ENCODE measurements at places on chromosomes 13 and 19.

GRCh38 chr13:44196196-44196751 is 177.3 kb upstream of the SERP2 start:
- no peak for DNase-seq

DNA sequence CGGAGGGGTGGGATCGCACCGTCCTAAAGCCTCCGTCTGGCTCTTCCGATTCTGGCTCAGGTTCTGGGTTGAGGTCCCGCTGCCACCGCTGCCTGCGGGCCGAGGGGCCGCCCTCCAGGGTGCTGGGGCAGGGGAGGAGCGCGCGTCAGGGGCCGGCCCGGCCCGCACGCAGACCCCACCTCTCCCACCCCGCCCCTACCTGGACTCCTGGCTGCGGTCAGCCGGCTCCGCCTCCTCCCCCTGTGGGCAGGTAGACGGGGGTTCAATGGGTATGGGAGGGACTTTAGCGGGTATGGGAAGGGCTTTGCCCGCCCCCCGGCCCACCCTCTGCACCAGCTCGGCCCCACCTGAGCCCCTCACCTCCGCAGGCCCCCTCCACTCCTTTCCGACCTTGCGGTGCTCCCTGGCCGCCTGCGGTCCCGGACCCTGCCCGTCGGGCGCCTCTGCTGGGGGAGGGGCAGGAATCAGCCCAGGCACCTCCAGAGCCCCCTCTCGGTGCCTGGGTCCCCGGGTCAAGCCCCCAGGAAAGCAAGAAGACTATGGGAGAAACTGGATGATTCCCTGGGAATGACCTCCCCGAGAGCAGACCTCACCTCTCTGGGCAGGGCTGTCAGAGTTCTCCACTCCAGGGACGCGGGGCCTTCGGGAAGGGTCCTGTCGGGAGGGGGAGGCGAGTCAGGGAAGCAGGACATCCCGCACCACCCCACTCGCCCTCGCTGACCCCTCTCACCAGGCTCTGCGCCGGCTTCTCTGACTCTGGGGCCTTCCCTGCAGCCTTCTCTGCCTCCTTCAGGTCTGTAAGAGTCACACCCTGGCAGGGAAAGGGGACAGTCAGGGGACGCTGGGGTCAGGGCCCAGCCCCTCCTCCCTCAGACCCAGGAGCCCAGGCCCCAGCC is 17.0 kb downstream of the EPS8L1 start:
- no peak for DNase-seq

DNA sequence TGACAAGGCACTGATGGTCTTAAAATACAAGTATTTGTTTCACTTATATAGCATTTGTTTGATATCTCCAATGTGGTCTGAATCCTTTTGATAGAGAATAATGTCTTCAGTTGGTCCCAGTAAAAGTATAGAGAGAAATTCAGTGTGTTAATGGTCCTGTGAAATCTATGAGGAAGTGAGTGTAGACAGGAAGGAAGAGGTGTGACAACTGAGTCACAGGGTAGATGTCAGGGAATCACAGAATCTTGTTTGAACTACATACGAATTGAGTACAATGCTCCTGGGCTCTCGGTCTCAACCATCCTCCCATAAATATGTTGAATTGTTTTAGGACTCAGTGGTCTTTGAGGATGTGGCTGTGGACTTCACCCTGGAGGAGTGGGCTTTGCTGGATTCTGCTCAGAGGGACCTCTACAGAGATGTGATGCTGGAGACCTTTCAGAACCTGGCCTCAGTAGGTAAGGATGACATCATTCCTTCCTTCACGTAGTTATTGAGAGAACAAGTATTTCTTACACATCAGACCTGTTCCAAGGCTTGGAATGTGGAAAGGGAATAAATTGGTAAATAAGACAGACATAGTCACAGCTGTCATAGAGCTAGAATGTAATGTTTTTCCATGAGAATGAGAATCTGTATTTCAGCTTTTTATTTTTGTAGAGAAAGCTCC is 9.1 kb downstream of the ZNF555 start:
- DNase-seq: no peak

DNA sequence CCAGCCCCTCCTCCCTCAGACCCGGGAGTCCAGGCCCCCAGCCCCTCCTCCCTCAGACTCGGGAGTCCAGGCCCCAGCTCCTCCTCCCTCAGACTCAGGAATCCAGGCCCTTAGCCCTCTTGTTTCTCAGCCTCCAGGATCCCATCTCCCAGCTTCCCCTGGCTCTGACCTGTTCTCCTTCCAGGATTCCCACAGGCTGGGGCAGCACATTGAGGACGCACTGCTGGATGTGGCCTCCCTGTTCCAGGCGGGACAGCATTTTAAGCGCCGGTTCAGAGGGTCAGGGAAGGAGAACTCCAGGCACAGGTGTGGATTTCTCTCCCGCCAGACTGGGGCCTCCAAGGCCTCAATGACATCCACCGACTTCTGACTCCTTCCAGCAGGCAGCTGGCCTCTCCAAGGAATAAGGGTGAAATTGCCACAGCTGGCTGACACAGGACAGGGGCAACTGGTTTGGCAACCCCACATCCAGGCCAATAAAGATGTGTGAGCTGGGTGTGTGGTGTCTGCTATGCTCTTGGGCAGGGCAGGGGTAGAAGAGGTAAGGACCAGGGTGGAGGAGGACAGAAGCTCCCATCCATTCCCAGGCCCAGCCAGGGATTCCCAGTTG is 22.4 kb downstream of the CPT1C start:
- no peak for DNase-seq

DNA sequence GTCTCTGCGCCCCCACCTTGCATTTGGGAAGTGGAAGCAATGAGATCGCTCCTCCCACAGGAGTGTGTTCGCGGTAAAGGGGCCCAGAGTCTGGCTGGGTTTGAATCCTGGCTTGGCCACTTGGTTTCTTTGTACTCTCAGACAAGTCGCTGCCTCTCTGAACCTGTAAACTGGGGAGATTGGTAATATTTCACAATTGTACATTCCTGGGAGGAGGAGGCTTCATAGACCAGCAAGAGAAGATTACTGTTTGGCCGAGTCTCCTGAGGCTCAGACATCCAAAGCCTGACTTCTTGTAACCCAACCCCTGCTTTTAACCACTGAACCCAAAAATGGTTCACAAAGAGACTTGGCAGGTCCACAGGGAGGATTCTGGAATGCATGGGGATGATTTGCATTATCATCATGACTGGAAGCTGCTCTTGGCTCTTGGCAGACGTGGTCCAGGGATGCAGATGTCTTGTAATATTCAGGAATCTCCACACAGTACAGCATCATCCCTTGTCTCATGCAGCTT is 13.6 kb upstream of the STRN4 start:
- peak; percentile 92 for DNase-seq

GRCh38 chr19:46213156-46213555 is 16.4 kb upstream of the IGFL1 start:
- no peak for DNase-seq

Data from GM03348 (cell line).